WERI-Rb-1 (cell line): ENCODE measurements at places on chromosomes 4 and X.

GRCh38 chr4:3640587-3640962 lies 108.4 kb upstream of the LRPAP1 start:
- DNase-seq: no peak

GRCh38 chr4:37802068-37802666 lies 24.3 kb upstream of the PGM2 start:
- DNase-seq: peak; percentile 82

DNA sequence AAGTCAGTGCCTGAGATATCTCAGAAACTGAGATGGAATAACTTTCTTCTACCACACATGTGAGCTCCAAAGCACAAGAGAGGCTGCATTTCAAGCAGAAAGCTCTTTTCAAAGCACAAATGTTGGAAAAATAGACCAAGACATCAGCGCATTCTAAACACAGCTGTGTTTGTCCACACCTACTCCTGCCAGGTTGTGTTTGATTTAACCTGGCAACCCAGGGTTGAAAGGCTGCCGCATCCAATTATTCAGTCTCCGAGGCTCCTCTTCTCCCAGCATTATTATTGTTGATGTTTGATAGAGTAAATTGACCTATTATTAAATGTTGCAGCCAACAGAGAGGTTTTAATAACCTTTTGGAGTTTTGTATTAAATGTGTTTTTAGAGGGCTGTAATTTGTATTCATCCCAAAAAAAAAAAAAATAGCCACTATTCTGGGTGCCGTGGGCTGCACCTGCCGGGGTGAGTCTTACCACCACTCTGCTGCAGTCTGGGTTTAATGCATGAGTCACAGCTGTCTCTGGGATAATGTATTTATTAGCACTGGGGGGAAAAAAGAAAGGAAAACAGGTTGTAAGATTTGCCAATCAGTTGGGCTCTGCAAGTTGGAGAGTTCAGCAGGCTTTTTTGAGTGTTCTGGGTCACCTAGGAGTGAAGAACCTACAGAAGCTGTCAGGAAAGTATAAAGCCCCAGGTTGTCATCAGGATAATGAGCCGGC lies 105.2 kb upstream of the NOCT start:
- DNase-seq: no peak

DNA sequence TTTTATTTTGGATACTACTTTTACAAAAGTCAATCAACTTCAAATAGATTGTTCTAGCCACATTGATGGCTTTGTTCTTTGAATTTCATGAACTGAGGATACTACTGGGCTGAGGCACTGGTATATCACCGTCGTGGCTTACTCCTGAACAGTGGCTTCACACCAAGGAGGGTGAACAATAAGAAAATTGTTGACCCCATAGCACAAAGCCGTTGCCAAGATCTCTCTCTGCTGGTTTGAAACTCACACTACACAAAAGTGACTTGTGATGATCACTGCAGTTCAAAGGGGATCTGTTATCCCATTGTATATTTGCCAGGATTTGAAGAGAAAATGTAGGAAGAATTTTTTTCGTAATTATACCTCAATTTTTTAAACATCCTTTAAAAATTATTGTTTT lies 119.6 kb downstream of the PDLIM5 start:
- DNase-seq: no peak

DNA sequence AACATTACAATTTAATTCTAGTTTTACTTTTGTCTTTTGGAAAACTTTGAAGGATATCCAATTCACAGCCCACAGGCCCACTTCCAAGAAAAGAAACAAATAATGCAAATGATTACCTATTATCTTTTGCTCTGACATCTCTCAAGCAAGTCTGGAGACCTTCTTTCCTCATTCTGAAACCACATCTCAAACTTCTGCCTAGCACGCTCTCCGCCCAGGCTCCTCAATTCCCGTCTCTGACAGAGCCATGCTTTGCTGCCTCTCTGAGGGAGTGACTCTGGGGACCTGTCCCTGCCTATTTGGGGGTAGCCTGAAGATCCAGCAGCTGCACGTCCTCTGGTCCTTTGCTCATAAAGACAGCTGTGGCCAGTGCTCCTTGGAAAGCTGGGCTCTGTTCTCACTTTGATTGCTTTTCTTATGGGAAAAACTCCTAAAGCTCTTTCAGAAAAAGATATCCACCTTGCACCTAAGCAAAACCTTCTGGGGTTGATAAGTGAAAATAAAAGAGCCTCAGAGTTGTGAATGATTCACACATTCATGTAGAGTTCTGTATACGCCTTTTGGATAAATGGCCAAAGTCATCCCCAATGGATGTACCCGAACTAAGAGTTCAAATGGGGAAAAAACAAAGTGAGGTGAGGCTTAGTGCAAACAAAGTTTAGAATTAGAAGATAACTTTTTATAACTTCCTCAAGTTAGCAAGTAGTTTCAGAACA lies 72.4 kb upstream of the TNIP3 start:
- no peak for DNase-seq

DNA sequence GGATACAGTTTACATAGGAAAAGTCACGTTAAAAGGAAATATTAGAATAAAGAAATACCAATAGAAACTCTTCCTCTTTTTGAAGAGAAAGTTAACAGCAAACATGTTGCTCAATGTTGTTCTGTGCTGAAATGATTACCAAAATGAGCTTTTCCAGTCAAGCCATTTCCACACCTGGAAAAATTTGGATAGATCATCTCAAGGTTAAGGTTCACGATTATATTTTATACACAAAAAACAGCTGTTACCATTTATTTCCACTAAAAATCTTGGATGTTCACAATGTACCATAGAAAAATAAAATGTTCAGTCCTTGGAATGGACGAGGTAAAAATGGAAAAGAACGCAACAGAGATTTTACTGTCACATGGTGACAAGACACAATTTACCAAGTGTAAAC lies 218.7 kb downstream of the SCFD2 start:
- DNase-seq: no peak

DNA sequence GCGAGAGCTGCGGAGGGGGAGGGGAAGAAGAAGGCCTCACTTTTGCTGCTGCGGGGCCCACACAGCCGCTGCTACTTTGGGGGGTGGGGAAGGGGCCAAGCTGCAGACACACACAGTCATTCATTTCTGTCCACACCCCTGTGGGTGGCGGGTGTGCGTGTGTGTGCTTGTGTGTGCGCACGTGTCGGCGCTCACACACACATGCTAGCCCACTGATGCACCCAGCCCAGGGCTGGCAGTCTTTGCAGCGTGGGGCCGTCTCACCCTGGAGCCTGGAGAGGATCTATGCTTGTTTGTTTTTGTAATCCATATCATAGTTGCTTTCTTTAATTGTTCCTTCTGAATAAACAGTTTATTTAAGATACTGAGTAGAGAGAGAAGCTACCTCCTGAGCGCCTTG lies 4.0 kb downstream of the DUSP9 start:
- DNase-seq: no peak

- DNase-seq: no peak
Observed at GRCh38 chr4:38177035-38177546, 216.9 kb downstream of the PTTG2 start.

DNA sequence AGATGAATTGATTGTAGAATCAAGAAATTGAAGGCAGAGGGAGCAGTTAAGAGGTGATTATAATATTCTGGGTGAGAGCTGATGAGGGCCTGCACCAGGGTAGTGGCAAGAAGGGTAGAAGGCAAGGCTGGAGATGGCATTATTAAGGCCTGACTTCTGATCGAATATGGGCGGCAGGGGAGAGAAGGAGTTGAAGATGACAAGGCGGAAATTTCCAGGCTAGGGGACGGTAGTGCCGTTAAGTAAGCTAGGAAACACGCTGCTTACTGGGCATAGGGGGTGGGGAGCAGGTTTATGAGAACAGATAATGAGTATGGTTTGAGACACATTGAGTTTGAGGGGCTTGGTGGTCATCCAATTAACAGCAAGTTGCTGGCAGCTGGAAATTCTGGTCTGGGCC lies 19.5 kb downstream of the BCORL1 start:
- DNase-seq: no peak

GRCh38 chr4:150960079-150960478 lies 55.0 kb downstream of the LRBA start:
- peak; percentile 40 for DNase-seq

DNA sequence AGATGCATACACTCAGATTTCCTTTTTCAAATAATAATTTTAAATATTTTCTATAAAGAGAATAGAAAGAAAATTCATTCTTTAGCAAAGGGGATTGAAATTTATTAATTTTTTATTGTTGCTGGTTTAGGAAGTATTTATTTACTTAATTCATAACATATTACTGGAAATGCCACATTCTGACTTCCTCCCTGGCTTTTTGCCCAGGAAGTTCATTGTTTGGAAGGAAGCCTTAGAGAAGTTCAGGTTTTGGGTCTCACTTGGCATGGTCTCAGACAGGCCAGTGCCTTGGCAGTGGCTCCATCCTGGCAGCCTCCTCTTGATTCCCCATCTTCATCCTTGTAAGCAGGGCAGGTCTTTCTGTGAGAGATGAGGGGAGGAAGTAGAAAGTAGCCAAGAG lies 50.5 kb downstream of the IL15 start:
- no peak for DNase-seq

DNA sequence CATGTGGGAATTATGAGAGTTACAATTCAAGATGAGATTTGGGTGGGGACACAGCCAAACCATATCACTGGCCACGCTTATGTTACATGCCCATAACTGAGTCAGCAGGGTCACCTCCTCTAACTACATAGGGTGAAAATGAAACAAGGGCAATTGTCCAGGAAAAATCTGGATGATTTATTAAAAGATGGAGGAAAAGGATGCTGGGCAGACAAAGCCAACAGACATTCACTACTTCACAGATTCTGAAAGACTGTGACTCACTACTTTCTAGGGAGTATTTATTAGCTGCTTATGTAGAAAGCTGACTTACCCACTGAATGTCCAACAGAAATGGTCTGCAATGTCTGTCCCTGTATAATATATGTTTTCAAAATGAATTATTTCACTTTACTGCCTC lies 72.4 kb downstream of the APBB2 start:
- no peak for DNase-seq

GRCh38 chr4:109996526-109996925 lies 83.8 kb downstream of the EGF start:
- DNase-seq: no peak

DNA sequence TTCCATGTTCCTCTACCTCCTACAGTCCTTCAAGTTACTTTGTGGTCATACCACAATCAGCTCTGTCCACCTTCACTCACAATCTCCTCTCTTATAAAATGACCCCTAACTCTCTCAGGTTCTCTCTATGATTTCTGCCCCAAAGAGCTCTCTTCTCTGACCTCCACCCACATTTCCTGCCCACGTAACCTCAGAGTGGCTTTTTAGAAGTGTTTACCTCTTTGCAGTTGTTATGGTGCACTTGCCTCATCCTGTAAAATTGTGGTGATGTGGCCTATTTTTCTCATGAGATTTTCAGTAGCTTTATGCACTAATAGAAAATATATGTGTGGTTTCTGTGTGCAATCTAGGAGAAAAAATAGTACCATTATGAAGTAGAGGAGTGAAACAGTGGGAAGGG lies 215.8 kb downstream of the PACRGL start:
- DNase-seq: no peak

DNA sequence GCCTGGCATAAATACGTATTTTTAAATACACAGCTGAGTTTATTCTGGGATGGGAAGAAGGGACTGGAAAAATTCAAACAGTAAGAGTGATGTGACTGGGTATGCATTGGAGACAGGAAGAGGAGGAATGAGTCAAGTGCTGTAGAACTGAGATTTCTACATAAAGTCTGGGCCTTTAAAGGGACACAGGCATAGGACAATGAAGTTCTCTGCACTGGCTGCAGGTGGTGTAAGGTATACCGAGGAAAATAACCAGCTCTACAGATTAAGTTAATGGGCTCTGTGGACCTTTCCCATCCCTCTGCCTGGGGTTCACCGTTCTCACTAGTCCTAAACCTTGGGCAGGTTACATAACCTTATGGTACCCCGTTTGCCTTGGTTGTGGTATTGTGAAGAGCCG lies 68.7 kb downstream of the DHX15 start:
- DNase-seq: no peak

GRCh38 chr4:149264093-149264733 lies 551.4 kb downstream of the IQCM start:
- peak; percentile 63 for DNase-seq

GRCh38 chrX:129791961-129792570 lies 12.3 kb downstream of the SASH3 start:
- DNase-seq: no peak

- DNase-seq: no peak
Observed at GRCh38 chr4:1446502-1447386, 40.5 kb upstream of the NKX1-1 start.

GRCh38 chr4:124167602-124168001 lies 544.9 kb downstream of the ANKRD50 start:
- no peak for DNase-seq

GRCh38 chr4:20015636-20016224 lies 236.0 kb upstream of the SLIT2 start:
- DNase-seq: no peak

DNA sequence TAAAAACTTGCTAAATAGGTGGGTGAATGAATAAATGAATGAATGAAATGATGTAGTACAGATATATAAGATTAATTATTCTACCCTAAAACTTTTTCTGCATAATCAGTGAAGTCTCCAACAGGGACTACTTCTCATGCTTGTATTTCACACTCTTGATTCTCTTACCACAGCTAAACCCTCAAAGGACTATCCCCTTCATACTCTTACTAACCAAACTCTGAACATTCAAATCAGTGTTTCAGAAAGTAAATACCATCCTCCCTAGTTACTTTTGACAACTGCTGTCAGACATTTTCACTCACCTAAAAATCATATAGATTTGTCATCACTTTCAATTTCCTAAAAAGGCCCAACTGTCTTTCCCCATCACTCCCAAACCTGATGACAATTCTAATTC lies 234.3 kb upstream of the HHIP start:
- DNase-seq: no peak

GRCh38 chrX:38318196-38318595 lies 9.1 kb downstream of the RPGR start:
- DNase-seq: no peak

GRCh38 chr4:188941524-188942119 lies 802.4 kb downstream of the TRIML1 start:
- DNase-seq: no peak

DNA sequence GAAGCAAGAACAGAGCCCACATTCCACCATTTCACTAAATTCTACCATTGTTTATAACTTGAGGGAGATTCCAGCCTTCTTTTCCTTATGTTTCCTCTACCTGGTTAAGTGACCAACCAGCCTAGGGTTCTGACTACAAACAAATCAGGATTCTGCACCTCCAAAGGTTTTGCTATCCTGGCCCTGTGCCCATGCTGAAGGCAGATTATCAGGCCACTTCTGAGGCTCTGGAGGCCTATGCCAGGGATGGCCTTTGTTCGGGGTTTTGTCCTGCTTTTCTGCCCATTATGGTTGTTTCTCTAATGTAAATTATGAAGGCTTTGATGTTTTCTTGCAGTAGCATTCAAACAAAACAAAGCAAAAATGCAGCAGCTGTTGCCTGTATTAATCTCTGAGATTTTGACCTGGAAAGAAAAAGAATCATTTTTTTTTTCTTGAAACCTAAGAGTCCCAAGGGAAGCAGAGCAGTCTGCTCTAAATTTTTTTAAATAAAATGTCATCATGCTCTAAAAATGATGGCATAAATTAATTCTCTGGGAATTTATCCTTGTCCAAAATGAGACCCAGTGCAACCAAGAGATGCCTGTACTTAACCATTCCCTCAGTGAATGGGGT lies 55.6 kb downstream of the RNF150 start:
- DNase-seq: no peak
